Endodermal cell (in vitro differentiated cells): ENCODE measurements at places on chromosomes 16 and 17. TPM values are rescaled to one million over a fixed set of nuclear protein-coding genes. Genes with fewer than 3 reads are reported as not detected.

Gene HYDIN
- 6.4 and 7.0 TPM in 2 replicates for total RNA-seq

Gene G6PC1
- not detected in 3 replicates for total RNA-seq

Gene NUPR1
- total RNA-seq, result not detected in 2 replicates

- no peak for DNase-seq
- H3K36me3 ChIP-seq, result no peaks in the 10 kb centered on the region
- no peak overlapping the region for H3K27ac ChIP-seq
Observed at GRCh38 chr17:6365200-6365943, 69.5 kb downstream of the AIPL1 start.

Gene SPATA32
- total RNA-seq, result 0.11 and 0.18 TPM in 2 replicates

GRCh38 chr17:9887508-9887907, 17.6 kb downstream of the RCVRN start:
- no peaks in the 10 kb centered on the region for H3K4me1 ChIP-seq
- H3K27ac ChIP-seq, result no peak overlapping the region
- peaks cover 5% of the 10 kb centered on the region for H3K27me3 ChIP-seq
- no peaks in the 10 kb centered on the region for H3K36me3 ChIP-seq

- peak; percentile 87 for DNase-seq
- H3K27ac ChIP-seq, result no peak overlapping the region
- no peaks in the 10 kb centered on the region for H3K27me3 ChIP-seq
- no peaks in the 10 kb centered on the region for H3K36me3 ChIP-seq
- no peaks in the 10 kb centered on the region for H3K4me1 ChIP-seq
- no peak overlapping the region for H3K4me3 ChIP-seq
Observed at GRCh38 chr16:63289834-63290460, 1253.7 kb upstream of the CDH8 start.

Gene CPHXL
- not detected in 2 replicates for total RNA-seq

DNA sequence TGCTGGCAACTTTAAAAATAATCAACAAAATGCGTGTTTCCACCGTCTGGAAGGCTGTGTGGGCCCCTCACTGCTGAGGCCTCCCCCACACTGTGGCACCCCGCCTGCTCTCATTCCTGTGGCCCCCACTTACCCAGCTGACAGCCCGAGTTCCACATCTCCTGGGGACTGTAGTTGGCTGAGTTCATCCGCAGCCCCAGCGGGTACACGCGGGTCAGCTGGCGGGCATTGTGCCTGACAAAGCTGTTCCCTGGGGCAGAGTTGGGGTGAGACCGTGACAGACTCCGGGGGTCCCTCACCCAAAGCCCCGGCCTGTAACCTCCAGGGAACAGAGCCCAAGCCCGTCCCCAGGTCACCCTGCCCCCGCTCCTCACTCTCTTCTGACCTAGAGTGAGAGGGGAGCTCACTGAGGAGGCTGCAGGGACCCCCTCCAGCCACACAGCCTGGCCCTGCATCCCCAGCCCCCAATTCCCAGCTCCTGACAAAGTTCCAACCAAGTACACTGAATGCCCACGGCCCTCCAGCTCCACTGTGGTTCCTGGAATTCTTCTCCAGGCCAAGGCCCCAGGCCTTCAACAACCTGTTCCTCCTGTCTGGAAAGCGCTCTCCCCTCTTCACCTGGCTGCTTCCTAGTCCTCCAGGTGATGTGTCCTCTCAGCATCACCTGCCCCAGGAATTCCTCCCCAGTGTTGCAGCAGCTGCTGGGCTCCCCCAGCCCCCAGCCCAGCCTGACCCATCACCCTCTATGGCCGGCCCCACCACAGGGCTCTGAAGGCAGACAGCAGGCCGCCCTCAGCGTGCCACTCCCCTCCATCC, 18.0 kb downstream of the PLCD3 start:
- no peaks in the 10 kb centered on the region for H3K4me1 ChIP-seq
- H3K4me3 ChIP-seq, result no peak overlapping the region
- DNase-seq, result peak; percentile 54
- H3K27me3 ChIP-seq, result no peaks in the 10 kb centered on the region
- no peaks in the 10 kb centered on the region for H3K36me3 ChIP-seq

- peaks cover 12% of the 10 kb centered on the region for H3K4me1 ChIP-seq
- H3K27ac ChIP-seq, result no peak overlapping the region
- DNase-seq, result no peak
- H3K4me3 ChIP-seq, result no peak overlapping the region
- peaks cover 15% of the 10 kb centered on the region for H3K27me3 ChIP-seq
Observed at GRCh38 chr16:85465328-85466303, 147.5 kb upstream of the GSE1 start.

- DNase-seq, result peak; percentile 90
- peaks cover 55% of the 10 kb centered on the region for H3K27me3 ChIP-seq
- no peaks in the 10 kb centered on the region for H3K36me3 ChIP-seq
- peak within 1 kb of the TSS; percentile 85 for H3K4me3 ChIP-seq
- no peak within 1 kb of the TSS for H3K27ac ChIP-seq
Observed at GRCh38 chr17:29566473-29567303, at the start of gene ABHD15. TSS of gene ABHD15 (minus strand) at chr17:29567037. CDS start at chr17:29566966, 71 bp downstream.

GRCh38 chr17:19357351-19357750, 5.2 kb downstream of the B9D1 start:
- no peaks in the 10 kb centered on the region for H3K27me3 ChIP-seq
- H3K4me1 ChIP-seq, result no peaks in the 10 kb centered on the region
- H3K4me3 ChIP-seq, result no peak overlapping the region
- H3K36me3 ChIP-seq, result peaks cover 5% of the 10 kb centered on the region
- DNase-seq, result peak; percentile 39

GRCh38 chr16:57610611-57611010, 17.8 kb upstream of the ADGRG1 start:
- H3K36me3 ChIP-seq, result no peaks in the 10 kb centered on the region
- H3K27me3 ChIP-seq, result no peaks in the 10 kb centered on the region
- DNase-seq, result peak; percentile 23
- H3K27ac ChIP-seq, result no peak overlapping the region
- H3K4me3 ChIP-seq, result no peak overlapping the region

- peak; percentile 61 for DNase-seq
- no peak overlapping the region for H3K27ac ChIP-seq
- H3K27me3 ChIP-seq, result no peaks in the 10 kb centered on the region
- no peak overlapping the region for H3K4me3 ChIP-seq
Observed at GRCh38 chr17:16417896-16418684, 2.7 kb downstream of the TRPV2 start.

- H3K36me3 ChIP-seq, result no peaks in the 10 kb centered on the region
- H3K27me3 ChIP-seq, result no peaks in the 10 kb centered on the region
- no peak for DNase-seq
- no peak overlapping the region for H3K4me3 ChIP-seq
- H3K27ac ChIP-seq, result no peak overlapping the region
- peaks cover 13% of the 10 kb centered on the region for H3K4me1 ChIP-seq
Observed at GRCh38 chr17:55659661-55660060, 63.0 kb downstream of the TMEM100 start.

- DNase-seq, result no peak
- no peaks in the 10 kb centered on the region for H3K36me3 ChIP-seq
- no peaks in the 10 kb centered on the region for H3K27me3 ChIP-seq
- no peak overlapping the region for H3K27ac ChIP-seq
- H3K4me1 ChIP-seq, result no peaks in the 10 kb centered on the region
Observed at GRCh38 chr16:56892705-56893104, 27.7 kb downstream of the SLC12A3 start.

Gene CYBC1
- total RNA-seq, result 66.8 and 88.5 TPM in 2 replicates

DNA sequence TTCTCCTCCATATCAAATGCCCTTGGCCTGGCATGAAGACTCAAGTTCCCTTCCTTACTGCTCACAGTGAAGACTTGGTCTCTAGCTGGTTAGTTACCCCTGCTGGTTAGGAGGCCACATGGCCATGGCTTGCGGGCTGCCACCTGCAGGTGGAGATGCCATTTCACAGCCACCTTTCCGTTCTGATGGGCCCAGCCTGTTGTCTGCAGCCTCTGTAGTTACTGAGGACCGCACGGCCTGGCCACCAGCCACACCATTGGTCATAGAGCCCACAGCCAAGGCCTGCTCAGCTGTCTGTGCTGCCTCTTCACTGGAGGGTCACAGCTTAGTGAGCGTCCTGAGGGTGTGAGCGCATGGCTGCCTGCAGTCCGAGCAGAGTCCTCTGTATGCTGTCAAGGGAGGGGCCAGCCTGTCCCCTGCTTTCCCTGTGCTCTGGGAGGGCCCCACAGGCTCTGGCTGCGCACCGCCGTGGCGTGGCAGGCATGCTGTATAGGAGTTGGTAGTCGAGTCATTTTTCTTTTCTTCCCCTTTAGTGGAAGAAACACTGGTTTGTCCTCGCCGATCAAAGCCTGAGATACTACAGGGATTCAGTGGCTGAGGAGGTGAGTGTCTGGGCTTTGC, 59.2 kb downstream of the PLD6 start:
- H3K27ac ChIP-seq, result no peak overlapping the region

Gene ENPP7
- not detected in 2 replicates for total RNA-seq

- H3K27me3 ChIP-seq, result peaks cover 21% of the 10 kb centered on the region
- no peaks in the 10 kb centered on the region for H3K36me3 ChIP-seq
- H3K4me1 ChIP-seq, result no peaks in the 10 kb centered on the region
Observed at GRCh38 chr17:48382989-48383388, 47.0 kb downstream of the SKAP1 start.

DNA sequence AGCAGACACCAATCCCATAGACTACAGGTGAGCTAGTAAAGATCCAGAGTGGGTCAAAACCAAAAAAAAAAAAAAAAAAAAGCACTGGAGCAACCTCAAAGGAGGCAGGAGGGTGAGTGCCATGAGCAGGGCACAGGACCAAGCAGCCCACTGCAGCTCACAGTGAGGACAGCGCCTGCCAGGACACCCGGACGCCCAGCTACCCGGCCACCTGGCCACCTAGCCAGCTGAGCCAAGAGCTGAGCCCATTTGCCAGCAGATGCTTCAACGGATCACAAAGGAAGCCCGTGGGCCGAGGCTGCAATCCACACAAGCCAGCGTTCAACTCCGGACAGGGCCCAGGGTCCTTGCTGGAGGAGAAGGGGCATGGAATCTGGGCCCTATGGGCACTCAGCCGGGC, 15.1 kb downstream of the AXIN1 start:
- H3K36me3 ChIP-seq, result peaks cover 5% of the 10 kb centered on the region
- H3K27ac ChIP-seq, result no peak overlapping the region
- no peak overlapping the region for H3K4me3 ChIP-seq
- DNase-seq, result no peak
- no peaks in the 10 kb centered on the region for H3K4me1 ChIP-seq
- no peaks in the 10 kb centered on the region for H3K27me3 ChIP-seq

GRCh38 chr17:48026502-48027321, 10.9 kb downstream of the COPZ2 start:
- no peaks in the 10 kb centered on the region for H3K4me1 ChIP-seq
- H3K27ac ChIP-seq, result no peak overlapping the region
- peak; percentile 98 for DNase-seq
- peaks cover 30% of the 10 kb centered on the region for H3K27me3 ChIP-seq
- no peaks in the 10 kb centered on the region for H3K36me3 ChIP-seq
- H3K4me3 ChIP-seq, result no peak overlapping the region

Gene UNC119
- 59.0 to 131 TPM (median 62.0 TPM) in 3 replicates for total RNA-seq

DNA sequence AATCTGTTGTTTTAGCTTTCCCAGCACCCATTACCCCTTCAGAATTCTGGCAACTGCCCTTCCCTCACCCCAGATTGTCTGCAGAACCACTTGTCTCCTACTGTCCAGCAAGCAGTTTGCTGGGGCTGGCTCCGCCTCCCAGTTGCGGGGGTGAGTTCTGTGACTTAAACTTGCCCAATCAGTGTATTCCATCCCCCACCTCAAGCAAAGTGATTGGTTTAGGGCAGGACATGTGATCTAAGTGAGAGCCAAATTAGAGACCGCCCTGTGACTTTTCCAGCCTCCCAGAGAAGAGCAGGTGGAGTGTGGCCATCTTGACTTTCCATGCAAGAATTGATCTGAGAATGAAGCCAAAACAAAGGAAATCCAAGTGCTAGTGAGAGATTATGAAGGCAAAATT, 22.7 kb upstream of the SRCIN1 start:
- peak; percentile 81 for DNase-seq
- H3K27me3 ChIP-seq, result no peaks in the 10 kb centered on the region
- no peak overlapping the region for H3K4me3 ChIP-seq
- no peaks in the 10 kb centered on the region for H3K36me3 ChIP-seq

GRCh38 chr17:42421507-42422338, 1.3 kb downstream of the CAVIN1 start:
- H3K27me3 ChIP-seq, result peaks cover 72% of the 10 kb centered on the region
- H3K36me3 ChIP-seq, result no peaks in the 10 kb centered on the region
- no peaks in the 10 kb centered on the region for H3K4me1 ChIP-seq
- no peak overlapping the region for H3K27ac ChIP-seq

GRCh38 chr17:47934856-47935255, 6.5 kb upstream of the PNPO start:
- peaks cover 5% of the 10 kb centered on the region for H3K36me3 ChIP-seq
- H3K4me3 ChIP-seq, result no peak overlapping the region
- H3K27me3 ChIP-seq, result no peaks in the 10 kb centered on the region
- no peak overlapping the region for H3K27ac ChIP-seq

DNA sequence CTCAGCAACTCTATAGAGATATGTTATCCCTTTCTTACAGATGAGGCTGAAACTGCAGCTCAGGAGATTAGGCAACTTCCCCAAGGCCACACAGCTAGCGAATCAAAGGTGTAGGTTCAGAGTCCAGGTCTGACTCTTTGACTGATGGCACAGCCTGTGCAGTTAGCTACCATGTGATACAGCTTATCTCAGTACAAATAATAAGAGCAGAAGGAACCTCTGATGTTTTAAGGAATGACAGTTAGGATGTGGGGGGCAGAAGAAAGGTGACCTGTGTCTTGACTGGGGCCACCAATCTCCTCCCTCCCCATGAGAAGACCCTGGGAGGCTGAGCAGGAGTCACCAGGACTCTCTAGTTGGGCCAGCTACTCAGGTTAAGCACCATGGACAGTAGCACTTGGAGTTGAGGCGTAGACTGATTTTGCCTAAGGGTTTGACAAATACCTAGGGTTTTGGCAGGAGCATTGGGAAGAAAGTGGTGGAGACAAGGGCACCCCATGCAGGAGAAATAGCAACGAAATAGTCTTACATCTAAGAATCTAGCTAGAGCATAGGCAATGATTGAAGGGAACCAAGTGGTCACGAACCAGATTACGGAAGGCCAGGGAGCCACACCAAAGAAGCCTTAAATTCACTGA, 22.8 kb upstream of the ACSM2B start:
- DNase-seq, result no peak
- no peaks in the 10 kb centered on the region for H3K4me1 ChIP-seq
- H3K36me3 ChIP-seq, result no peaks in the 10 kb centered on the region
- H3K27me3 ChIP-seq, result no peaks in the 10 kb centered on the region

GRCh38 chr16:9123871-9124270, 32.4 kb downstream of the HAPSTR1 start:
- no peak overlapping the region for H3K27ac ChIP-seq
- H3K4me3 ChIP-seq, result no peak overlapping the region
- peaks cover 57% of the 10 kb centered on the region for H3K36me3 ChIP-seq
- H3K4me1 ChIP-seq, result peaks cover 5% of the 10 kb centered on the region

GRCh38 chr17:82632451-82632850, 15.8 kb downstream of the WDR45B start:
- no peak overlapping the region for H3K4me3 ChIP-seq
- H3K27me3 ChIP-seq, result no peaks in the 10 kb centered on the region
- peaks cover 64% of the 10 kb centered on the region for H3K36me3 ChIP-seq
- no peak overlapping the region for H3K27ac ChIP-seq
- no peak for DNase-seq

GRCh38 chr17:15411384-15412198, 55.8 kb downstream of the CDRT4 start:
- DNase-seq, result no peak
- no peaks in the 10 kb centered on the region for H3K4me1 ChIP-seq
- no peak overlapping the region for H3K4me3 ChIP-seq

DNA sequence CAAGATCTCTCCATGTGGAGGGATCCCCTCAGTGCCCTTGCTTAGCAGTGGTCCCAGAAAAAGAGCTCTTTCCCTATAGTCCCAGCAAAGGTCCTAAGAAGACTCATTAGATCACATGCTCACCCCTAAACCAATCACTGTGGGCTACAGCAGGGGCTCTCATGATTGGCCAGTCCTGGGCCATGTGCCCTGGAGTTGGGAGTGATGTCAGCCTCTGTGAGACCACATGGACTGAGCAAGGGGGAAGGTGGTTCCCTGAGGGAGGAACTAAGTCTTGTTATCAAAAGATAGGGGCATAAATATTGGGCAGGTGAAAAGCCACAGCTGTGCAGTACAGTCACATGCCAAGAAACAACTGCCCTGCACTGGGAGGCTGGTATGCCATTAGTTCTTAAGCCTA, 51.3 kb downstream of the SCNN1B start:
- H3K27ac ChIP-seq, result no peak overlapping the region
- no peak for DNase-seq
